ENCODE measurements at places on chromosomes 1 and 21.

GRCh38 chr1:31476891-31477846 is 64.2 kb downstream of the SERINC2 start:
- DNase-seq, result no peak

GRCh38 chr1:106278716-106279115 is 777.8 kb upstream of the PRMT6 start:
- DNase-seq, result no peak

DNA sequence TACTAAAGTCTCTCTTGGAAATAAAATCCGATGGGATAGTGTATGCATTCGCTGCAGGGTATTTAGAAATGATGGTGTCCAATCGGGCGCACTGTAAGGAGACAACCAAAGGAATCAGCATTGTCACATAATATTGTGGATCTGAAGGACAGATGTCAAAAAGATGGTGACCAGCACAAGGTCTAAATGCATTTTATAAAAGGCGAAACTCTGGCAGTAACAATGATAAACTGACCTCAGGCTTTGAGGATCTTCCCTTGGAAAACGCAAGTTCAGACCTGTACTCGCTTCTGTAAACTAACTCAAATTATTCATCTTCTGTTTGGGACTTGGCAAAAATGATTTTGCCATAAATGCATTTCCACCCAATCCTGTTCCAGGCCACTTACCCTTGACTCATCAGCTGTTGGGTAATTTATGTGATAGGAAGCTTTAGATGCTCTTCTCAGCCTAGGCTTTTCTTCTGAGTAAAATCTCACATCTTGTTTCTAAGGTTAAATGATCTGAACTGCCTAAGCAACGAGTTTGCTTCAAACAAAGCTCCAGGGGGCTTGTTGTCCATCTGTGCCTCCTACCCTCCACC is 33.8 kb downstream of the STPG1 start:
- DNase-seq, result no peak

DNA sequence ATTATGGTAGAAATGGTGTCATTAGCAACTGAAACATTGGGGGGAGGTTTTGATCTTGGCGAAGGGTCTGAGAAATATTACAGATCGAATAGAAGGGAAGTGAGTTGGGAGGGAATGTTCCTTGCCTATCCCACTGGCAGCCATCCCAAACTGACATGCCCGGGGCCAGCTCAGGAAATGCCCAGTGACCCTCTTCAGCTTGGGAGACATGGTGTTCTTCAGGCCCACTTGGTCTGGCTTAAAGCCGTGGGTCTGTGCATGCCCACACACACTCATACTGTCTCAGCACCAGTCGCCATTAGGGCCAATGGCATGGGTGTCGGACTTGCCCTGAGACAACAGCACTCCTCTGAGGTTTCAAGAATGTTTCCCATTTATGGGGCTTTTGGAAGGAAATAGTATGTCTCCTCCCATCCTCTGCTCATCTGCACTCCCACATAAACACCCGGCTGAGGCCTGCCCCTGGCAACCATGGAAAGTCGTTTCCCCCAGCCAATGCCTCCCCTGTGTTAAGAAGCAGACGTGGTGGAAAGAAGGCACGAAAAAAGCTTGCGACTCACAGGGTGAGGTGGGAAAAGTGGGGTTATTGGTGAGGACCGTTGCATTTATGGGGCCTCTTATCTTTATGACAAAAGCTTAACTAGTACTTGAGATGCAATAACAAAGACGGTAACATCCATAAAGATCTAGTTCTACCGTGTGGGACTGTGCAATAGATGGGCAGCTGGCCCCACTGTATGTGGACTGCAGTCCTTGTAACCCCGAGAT is 2.0 kb downstream of the RNF186 start:
- DNase-seq, result no peak

- DNase-seq, result no peak
These were observed 10.2 kb upstream of the NAV1 start for GRCh38 chr1:201528631-201529252.

GRCh38 chr1:35557118-35557610 is at the start of gene KIAA0319L:
KIAA0319L (minus strand) TSS chr1:35557403; CDS start chr1:35554491, 2,912 bp downstream.
- peak; percentile 88 for DNase-seq

DNA sequence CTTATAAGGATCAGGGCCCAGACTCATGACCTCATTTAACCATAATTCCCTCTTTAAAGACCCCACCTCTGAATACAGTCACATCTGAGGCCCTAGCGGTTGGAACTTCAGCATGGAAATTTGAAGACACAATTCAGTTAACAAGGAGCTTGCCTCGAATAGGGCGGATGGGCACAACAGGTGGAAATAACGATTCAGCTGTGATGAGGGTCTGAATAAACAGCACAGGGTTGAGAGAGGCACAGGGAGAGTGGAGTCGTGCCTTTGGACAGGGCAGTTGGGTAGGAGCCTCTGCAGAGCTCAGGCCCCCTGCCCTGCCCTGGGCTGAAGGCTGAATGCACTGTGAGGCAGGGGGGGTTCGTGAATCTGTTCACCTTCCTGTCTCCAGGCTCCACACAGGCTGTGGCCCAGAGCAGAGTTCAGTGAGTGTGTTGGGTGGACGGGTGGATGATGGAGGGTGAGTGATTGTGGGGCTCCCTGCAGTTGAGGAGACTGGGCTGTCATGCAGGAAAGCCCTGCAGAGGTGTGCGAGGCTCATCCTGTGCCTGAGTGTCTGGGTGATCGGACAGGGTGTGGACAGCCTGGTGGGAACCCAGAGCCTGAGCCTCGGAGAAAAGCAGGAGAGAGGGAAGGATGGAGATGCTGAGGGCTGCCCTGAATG is 243.1 kb downstream of the FOXD2 start:
- DNase-seq, result no peak

DNA sequence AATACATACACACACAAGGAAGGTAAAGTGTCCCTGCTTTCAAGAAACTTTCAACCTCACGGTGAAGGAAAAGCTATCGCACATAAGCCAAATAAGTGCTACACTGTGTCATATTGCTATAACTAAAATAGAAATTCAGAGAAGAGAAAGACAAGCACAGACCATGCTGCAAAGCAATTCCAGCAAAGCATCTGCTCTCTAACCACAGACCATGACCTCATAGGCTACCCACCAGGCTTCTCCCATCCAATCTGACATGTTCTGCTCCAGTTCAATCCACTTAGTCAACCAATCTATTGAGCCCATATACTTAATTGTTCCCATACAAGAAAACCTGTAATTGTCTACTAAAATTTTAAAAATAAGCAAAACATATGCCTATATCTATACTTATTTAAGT is 211.3 kb downstream of the BARHL2 start:
- DNase-seq, result no peak

GRCh38 chr1:66764994-66765578 is 12.8 kb downstream of the DYNLT5 start:
- no peak for DNase-seq

DNA sequence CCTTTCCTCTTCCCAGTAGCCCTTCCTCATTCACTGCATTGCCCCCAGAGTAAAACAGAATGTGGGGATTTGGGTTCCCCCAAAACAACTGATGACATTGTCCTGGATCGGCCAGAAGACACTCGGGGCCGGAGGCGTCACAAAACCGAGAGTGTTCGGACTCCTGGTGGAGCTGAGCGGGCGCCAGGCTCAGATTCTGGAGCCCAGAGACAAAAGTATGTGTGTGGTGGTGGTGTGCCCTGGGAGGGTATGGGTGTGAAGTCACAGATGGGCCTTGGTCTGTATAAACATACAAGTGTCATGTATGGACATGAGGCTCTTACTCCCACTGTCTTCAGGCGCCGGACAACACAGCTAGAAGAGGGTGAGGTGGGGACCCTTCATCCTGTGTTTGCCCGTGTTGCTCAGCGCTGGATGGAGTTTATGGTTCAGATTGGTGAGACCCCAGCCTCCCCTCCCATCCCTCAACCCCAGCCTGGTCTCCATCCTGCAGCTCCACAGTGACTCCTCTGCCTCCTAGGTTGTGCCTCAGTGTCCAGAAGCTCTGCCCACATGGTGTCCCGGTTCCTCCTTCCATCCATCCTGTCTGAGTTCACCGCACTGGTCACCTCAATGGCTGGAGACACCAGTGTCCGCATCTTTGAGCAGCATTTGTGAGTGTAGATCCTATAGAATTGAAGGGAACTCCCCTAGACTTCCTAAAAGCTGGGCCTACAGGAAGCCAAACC is 12.4 kb downstream of the HYI start:
- DNase-seq, result no peak

DNA sequence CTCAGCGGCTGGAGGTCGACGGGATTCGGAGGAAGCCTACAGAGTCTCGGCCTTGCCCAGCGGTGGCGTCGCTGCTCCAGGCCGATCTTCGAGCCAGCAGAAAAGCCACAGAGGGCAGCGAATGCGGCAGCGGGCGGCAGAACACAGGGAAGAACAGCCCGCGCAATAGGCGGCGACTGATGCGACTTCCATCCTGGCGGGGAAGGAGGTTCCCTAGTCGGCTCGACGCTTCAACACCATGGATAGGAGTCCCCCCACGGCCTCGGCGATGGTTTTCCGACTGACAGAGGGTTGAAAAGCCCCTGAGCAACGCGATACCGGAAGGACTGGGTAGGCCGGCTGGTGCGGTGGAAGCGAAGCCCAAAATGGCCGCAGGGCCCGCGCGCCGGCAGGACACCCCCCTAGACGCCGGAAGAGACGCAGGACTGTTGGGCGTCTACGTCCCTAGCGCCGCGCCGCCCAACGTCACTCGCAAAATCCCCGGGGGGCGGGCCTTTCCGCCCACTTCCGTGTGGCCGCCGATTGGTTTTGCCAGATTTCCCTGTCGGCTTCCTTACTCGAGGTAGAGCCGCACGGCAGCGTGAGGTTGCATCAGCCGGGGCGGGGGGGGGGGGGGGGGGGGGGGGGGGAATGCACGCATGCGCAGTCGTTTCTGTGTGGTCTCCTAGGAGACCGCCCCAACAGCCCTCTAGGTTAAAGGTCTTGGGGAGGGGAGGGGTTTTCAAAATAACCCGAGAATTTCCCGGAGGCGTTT is at the start of gene PPP1R15B:
Gene PPP1R15B, minus strand, starts transcription at position 367 of the 754 bp plus-strand sequence. CDS start 406 bp downstream, outside the sequence.
- peak; percentile 99 for DNase-seq

- DNase-seq, result no peak
These were observed 133.3 kb upstream of the GPR52 start for GRCh38 chr1:174314433-174314832.

- no peak for DNase-seq
These were observed 23.9 kb upstream of the ITLN2 start for GRCh38 chr1:160978510-160978927.

DNA sequence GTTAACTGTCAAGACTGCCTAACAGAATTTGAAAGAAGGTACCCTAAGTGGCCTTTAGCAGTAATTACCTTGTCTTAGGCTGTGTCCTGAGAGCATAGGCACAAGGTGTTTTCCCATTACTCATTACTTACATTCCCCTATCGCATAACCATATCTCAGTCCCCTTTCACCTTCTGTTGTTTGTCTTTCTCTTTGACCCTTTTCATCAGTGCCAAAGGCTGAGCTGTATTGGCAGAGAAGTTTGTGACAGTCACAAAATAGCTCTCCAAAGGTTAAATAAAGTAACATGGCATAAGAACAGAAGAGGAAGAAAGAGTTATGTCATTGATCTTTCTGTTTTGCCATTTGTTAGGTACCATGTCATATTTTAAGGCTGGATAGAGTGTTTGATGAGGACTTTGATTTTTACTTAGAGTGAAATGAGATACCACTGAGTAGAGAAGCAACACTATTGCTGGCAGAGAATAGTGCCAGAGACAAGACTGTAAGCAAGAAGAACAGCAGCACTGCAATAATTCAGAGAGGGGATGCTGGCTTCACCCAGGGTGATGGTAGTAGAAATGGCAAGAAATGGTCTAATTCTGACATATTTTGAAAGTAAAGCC is 497.8 kb downstream of the TTLL7 start:
- DNase-seq, result no peak

- no peak for DNase-seq
These were observed 3.9 kb downstream of the EGLN1 start for GRCh38 chr1:231418101-231418740.

- no peak for DNase-seq
These were observed 84.2 kb downstream of the RABGAP1L start for GRCh38 chr1:174243451-174244000.

DNA sequence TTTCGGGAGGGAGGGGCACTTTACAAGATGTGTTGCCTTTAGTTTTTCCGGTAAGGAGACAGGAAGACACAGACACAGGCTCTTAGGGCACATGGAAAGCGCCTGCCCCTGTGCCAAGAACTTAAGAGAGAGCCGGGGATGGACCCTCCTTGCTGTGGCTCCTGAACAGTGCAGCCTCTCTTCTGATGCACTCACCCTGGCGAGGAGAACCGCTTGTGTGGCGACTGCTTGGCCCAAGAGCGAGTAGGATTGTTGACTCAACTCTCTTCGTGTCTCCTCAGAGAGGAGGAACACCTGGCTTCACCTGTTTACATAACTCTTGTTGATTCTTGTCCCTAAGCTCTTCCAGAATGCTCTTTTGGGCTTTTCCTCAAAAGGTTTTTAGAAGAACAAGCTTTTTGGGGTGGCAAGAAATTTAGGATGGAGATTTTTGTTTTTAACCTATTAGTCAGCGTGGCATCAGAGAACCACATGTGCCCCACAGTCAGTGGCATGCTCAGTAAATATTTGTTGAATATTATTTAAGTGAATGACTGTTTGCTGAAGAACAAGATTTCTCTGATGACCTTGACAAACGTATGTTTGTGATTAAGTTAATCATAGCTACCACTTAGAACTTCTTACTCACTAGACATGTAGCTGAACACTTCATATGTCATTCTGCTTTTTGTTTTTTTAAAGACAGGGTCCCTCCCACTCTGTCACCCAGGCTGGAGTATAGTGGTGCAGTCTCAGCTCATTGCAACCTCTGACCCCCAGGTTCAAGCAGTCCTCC is 60.6 kb downstream of the NFIA start:
- DNase-seq, result no peak

DNA sequence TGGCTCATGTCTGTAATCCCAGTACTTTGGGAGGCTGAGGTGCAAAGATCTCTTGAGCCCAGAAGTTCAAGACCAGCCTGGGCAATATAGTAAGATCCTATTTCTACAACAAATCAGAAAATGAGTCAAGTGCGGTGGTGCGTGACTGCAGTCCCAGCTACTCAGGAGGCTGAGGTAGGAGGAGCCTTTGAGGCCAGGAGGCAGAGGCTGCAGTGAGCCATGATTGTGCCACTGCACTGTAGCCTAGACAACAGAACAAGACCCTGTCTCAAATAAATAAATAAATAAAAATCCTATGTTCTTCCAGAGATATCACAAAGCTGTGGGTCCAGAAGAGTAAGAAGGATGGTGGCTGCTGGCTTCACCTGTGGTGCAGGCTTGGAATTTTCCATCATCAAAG is 22.1 kb downstream of the CDA start:
- no peak for DNase-seq
